Progenitor cell of endocrine pancreas (in vitro differentiated cells): ENCODE measurements at places on chromosomes 4 and X. TPM values are rescaled to one million over a fixed set of nuclear protein-coding genes. Genes with fewer than 3 reads are reported as not detected.

ZXDA gene
- 0.67 and 0.93 TPM in 2 replicates for total RNA-seq

PDZD4 gene
- total RNA-seq = 4.5 and 4.8 TPM in 2 replicates

IQCM gene
- not detected in 2 replicates for total RNA-seq

SULT1B1 gene
- 0.46 and 0.82 TPM in 2 replicates for total RNA-seq

DNA sequence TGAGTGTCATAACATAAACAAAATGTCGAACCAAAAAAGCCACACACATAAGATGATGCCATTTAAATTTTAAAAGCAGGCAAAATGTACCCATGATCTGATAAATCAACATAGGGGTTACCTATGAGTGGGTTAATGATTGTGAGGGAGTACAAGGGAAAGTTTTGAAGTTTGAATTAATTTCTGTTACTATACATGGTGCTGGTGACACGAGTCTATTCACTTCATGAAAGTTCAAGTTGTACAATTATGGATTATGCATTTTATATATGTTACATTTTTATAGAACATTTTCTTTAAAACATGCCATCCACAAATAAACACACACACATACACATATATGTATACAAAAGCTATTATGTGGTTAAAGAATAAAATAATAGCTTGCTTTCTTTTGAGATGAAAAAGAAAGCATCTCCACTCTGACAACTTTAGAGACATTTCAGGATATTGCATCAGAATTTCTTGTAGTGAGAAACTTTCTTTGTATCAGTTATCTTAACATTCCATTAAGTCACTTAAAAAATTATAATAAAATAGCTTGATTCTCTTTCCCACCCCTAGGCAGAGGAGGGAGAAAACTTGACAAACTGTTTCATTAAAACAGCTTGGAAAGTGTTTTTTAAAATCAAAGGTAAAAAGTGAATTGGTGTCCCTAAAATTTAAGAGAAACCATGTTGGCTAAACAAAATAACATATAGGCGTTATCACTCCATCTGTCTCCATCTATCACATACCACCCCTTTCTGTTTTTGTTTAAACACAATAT is 891.8 kb upstream of the NDST4 start:
- H3K36me3 ChIP-seq = no peaks in the 10 kb centered on the region
- no peak for DNase-seq
- no peaks in the 10 kb centered on the region for H3K4me1 ChIP-seq
- H3K27me3 ChIP-seq = no peaks in the 10 kb centered on the region
- no peak overlapping the region for H3K27ac ChIP-seq
- no peak overlapping the region for H3K4me3 ChIP-seq

DNA sequence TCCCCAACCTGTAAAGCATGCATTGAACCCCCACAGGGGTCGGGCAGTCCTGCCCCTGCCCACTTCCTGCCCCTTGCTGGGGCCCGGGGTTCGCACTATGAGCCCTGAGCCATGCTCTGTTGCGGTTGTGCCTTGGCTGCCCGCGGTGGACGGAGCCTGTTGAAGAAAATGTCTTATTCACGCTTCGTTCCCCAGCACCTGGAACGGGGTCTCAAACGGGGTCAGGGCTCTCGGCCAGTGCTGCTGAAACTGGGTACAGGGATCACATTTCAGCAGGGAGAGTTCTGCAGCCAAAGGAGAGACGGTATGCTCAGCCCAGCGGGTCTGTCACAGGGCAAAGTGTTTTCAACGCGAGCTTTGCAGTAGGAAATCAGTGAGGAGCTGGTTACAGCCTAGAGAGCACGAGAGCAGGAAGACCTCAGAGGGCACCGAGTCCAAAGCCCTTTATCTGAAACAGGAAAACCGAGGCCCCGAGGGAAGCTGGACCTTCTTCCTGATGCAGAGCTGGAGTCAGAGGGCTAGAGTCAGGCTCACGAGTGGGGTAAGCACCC is 46.3 kb upstream of the AFAP1 start:
- no peak for DNase-seq
- H3K27me3 ChIP-seq = peaks cover 7% of the 10 kb centered on the region
- peaks cover 2% of the 10 kb centered on the region for H3K36me3 ChIP-seq
- no peak overlapping the region for H3K4me3 ChIP-seq

- no peaks in the 10 kb centered on the region for H3K4me1 ChIP-seq
- no peak overlapping the region for H3K4me3 ChIP-seq
- H3K27me3 ChIP-seq = no peaks in the 10 kb centered on the region
- H3K27ac ChIP-seq = no peak overlapping the region
- DNase-seq = no peak
Observed at GRCh38 chr4:105296672-105297071, 150.0 kb downstream of the TET2 start.

DNA sequence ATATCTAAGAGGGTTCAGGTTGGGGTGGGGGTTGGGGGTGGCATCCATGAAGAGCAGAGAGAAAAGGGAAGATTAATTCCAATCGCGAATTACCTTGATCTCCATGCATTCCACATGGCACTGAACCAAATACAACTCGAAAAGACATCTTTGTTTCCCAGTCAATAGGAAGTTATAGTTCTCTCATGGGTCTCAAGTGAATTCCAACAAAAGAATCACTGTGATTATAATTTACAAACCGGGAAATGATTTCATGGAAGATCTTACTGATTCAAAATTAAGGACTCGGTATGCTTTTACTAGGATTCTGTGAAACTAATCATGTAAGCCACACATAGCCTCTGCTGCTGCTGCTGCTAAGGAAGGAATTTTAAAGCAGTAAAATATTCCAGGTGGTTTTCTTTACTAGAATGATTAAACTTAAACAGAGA is 26.6 kb upstream of the AMELX start:
- H3K27ac ChIP-seq = no peak overlapping the region
- no peaks in the 10 kb centered on the region for H3K36me3 ChIP-seq
- H3K4me1 ChIP-seq = no peaks in the 10 kb centered on the region
- no peak for DNase-seq

- H3K36me3 ChIP-seq = no peaks in the 10 kb centered on the region
- no peaks in the 10 kb centered on the region for H3K27me3 ChIP-seq
- H3K4me1 ChIP-seq = no peaks in the 10 kb centered on the region
Observed at GRCh38 chr4:123786920-123787319, 390.3 kb downstream of the SPRY1 start.

- no peaks in the 10 kb centered on the region for H3K27me3 ChIP-seq
- no peaks in the 10 kb centered on the region for H3K36me3 ChIP-seq
- no peak overlapping the region for H3K4me3 ChIP-seq
- H3K27ac ChIP-seq = no peak overlapping the region
Observed at GRCh38 chr4:101989551-101989950, 199.0 kb downstream of the BANK1 start.

DNA sequence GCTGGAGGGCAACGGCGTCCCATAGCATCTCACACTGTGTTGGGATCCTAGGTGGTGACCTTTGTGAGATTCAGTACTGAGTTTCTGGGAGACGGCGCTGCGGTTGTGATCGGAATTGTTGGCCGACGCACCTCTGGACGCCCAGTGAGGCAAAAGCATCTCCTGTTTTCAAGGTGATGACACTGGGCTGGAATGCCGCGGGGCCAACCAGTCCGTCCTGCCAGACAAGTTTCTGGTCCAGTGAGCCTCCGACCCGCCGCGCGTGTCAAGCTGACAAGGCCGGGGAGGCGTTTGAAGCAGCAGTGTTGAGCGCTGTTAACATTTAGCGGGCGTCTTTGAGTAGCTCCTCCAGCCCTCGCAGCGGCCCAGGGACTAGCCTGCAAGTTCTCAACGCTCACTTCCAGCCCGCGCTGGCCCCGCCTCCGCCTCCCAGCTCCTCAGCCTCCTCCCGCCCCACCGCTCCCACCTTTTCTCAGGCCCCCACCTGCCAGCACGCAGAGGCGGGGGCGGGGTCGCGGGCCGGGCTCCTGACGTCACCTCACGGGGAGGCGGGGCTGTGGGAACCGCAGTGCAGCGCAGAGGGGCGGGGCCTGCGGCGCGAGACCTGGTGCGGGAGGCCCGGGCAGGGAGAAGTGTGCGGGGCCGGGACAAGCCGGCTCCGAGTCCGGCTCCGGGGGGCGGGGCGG is 482 bp upstream of the CDS1 start:
- peaks cover 11% of the 10 kb centered on the region for H3K36me3 ChIP-seq
- peaks cover 45% of the 10 kb centered on the region for H3K4me1 ChIP-seq
- H3K27ac ChIP-seq = peak overlapping the region; percentile 96

DNA sequence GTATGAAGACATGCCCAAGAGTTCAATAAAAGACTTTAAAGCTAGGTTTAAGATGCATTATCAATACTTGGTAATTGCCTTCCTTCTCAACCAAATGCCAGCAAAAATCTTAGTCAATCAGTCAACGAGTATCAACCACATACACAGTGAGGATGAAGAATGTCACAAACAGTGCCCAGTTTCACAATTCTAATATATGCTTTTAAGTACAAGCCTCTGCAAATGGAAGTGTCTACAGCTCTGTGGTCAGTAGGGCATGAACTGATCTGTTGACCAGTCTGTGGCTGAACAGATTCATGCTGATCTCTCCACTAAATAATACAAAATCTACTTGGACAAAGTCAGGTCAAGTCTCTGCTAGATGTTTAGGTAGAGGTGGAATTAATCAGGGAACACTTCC is 27.9 kb downstream of the PPARGC1A start:
- no peak for DNase-seq
- H3K4me3 ChIP-seq = no peak overlapping the region
- no peak overlapping the region for H3K27ac ChIP-seq
- H3K4me1 ChIP-seq = peaks cover 4% of the 10 kb centered on the region
- no peaks in the 10 kb centered on the region for H3K36me3 ChIP-seq
- no peaks in the 10 kb centered on the region for H3K27me3 ChIP-seq

GRCh38 chr4:24778464-24779225 is 16.7 kb upstream of the SOD3 start:
- no peak for DNase-seq
- H3K27me3 ChIP-seq = peaks cover 15% of the 10 kb centered on the region
- no peak overlapping the region for H3K4me3 ChIP-seq
- no peaks in the 10 kb centered on the region for H3K36me3 ChIP-seq
- H3K4me1 ChIP-seq = peaks cover 2% of the 10 kb centered on the region

DNA sequence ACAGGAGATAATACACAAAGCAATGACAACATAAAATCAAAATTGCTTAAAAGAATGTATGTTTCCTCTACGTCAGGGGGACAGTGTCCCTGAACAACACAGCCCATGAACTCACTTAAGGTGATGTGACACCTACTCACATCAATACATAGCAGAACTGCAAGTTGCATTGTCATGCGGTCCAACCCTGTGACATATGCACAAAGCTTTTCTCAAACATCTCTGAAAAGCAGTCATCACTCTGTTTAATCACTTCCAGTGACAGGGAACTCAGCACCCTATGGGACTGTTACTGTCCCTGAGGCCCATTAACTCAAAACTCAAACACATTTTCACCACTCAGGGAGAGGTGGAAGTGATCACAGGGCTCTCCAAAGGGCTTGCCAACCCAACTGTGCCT is 2.4 kb downstream of the STX18 start:
- peaks cover 12% of the 10 kb centered on the region for H3K4me1 ChIP-seq
- no peaks in the 10 kb centered on the region for H3K27me3 ChIP-seq
- no peak overlapping the region for H3K4me3 ChIP-seq
- H3K36me3 ChIP-seq = no peaks in the 10 kb centered on the region
- H3K27ac ChIP-seq = no peak overlapping the region
- no peak for DNase-seq

- peaks cover 8% of the 10 kb centered on the region for H3K4me1 ChIP-seq
- H3K36me3 ChIP-seq = no peaks in the 10 kb centered on the region
- H3K4me3 ChIP-seq = no peak overlapping the region
Observed at GRCh38 chr4:24917076-24917856, 4.4 kb upstream of the CCDC149 start.

GRCh38 chrX:23884427-23885024 is 23.2 kb downstream of the APOO start:
- H3K4me1 ChIP-seq = peaks cover 15% of the 10 kb centered on the region
- no peak overlapping the region for H3K4me3 ChIP-seq

- no peaks in the 10 kb centered on the region for H3K27me3 ChIP-seq
- H3K4me1 ChIP-seq = no peaks in the 10 kb centered on the region
- H3K36me3 ChIP-seq = peaks cover 7% of the 10 kb centered on the region
- H3K27ac ChIP-seq = no peak overlapping the region
Observed at GRCh38 chr4:151627491-151627890, 133.3 kb downstream of the GATB start.

DNA sequence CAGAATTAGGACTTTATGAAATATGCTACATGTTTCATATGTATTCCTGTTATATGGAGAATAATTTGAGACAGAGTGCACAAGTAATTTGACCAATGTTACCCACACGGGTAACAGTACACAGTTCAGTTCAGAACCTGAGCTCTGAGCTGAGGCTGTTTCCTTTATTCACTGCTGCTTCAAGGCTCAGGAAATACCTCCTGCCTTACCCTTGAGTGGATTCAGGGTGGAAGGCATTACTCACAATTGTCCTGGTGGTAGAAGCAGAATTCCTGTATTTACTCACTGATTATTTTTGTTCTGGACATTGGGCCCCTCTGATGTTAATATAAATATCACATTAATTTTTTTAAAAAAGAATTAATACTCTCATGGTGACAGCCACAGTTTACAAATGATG is 73.5 kb upstream of the CAMK2D start:
- no peak overlapping the region for H3K27ac ChIP-seq
- no peaks in the 10 kb centered on the region for H3K27me3 ChIP-seq
- H3K4me3 ChIP-seq = no peak overlapping the region

DNA sequence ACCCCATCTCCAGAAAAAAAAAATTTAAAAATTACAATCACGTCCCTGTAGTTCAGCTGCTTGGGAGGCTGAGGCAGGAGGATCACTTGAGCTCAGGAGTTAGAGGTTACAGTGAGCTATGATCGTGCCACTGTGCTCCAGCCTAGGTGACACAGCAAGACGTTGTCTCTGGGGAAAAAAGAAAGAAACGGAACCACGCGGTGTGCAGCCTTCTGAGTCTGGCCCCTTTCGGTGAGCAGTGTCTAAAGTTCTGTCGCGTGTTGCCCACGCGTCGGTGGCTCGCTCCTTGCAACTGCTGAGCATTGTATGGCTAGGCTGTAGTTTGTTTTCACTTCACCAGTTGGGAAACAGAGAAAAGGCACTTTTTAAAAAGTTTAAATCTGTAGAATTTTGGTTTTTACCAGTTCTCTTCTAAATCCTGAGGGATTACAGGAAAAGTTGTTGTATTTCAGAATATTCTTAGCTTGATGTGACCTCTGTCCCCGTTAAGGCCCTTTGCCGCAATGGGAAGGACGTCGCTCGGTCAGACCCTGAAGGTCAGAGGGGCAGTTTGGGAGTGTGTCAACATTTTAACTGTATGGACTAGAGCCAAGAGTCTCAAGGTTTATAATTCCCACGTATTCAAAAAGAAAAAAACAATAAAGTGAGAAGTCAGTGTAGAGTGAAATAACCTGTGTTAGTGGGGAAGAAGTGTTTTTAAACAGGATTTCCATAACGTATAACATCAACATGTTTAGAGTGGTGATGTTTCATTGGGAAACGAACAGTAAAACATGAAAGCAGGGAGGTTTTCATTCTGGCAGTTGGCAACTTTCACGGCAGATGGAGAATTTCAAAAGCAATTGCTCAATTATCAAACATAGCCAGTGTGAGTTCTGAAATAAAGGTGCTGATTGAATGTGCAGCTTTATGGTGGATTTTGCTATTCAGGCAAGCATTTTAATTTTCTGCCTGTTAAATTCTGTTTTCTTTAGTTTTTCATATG is 45.8 kb upstream of the MSANTD1 start:
- peaks cover 11% of the 10 kb centered on the region for H3K4me1 ChIP-seq
- no peak for DNase-seq
- no peak overlapping the region for H3K4me3 ChIP-seq
- H3K36me3 ChIP-seq = peaks cover 5% of the 10 kb centered on the region
- H3K27me3 ChIP-seq = no peaks in the 10 kb centered on the region
